ENCODE measurements at places on chromosomes 12 and 14. TPM values are rescaled to one million over a fixed set of nuclear protein-coding genes. Genes with fewer than 3 reads are reported as not detected.

DNA sequence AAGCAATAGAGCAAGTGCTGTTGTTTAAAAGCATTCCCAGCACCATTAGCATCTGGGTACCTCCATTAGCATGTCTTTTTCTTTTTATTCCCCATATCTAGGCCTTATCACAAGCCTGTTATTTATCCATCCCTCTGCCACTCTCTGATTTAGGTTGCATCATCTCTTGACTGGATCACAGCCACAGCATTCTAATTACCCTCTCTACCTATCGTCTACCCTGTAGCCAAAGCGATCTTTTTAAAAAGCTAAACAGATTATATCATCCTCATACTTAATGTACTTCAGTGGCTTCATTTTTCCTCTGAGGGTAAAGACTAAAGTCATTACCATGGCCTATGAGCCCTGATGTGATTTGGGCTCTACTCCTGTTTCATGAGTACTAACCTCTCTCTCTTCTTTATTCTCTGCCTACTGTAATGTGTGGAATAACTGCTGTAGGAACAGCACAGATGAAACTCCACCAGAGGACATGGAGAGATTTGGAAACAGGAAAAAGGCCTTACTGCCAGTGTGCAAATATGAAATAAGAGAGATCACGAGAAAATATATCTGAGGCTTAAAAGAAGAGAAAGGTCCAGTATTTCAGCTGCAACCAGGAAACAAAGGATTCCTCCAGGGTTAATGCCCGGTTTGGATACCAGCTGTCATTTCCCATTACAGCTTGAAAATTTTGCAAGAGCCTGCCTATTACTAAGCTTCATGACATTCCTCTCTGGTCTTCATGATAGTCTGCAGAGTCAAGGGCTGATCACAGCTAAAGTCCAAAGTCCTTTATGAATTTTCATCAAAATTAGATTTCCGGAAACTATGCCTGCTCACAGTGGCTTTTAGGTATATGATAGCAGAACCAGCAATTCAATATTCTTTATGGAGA, 422.5 kb upstream of the PDE3A start:
- no peak overlapping the region for H3K4me3 ChIP-seq
- no peaks in the 10 kb centered on the region for H3K27me3 ChIP-seq
- no peak for DNase-seq
- H3K36me3 ChIP-seq = no peaks in the 10 kb centered on the region
- no peaks in the 10 kb centered on the region for H3K4me1 ChIP-seq

DNA sequence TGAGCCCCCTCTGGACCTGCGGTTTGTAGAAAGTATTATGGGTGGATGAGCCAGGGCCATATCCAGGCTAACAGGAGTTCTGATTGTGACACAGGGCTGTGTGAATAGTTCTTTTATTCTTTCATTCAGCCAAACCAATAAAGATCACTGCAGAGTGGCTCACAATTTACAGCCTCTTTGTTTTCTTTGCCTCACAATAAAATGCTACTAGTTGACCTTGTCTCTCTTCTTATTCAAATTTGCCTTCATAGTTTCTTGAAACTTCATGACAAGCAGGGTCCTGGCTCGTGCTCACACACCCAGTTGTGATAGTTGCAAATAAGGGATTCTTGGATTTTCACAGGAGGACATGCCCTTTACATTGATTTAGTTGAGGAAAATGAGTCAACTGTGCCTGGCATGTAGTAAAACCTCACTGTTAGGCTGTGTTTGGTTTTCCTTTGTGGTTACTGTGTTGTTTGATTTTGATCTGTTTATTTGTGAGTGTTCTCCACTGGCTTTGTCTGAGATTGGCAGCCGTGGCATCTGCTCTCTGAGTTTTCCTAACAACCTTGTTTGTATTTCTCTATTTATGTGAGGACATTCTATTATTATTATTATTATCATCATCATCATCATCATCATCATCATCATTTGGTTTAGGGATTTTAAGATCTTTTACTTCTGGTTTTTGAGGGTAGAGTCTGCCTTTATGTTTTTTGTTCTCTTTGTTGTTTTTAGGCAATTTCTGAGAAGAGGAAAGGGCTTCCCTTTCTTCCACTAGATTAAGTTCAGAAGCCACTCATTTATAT, 2.7 kb upstream of the KRT6B start:
- H3K27ac ChIP-seq = no peak overlapping the region
- no peaks in the 10 kb centered on the region for H3K27me3 ChIP-seq
- H3K36me3 ChIP-seq = no peaks in the 10 kb centered on the region
- no peak overlapping the region for H3K4me3 ChIP-seq

DNA sequence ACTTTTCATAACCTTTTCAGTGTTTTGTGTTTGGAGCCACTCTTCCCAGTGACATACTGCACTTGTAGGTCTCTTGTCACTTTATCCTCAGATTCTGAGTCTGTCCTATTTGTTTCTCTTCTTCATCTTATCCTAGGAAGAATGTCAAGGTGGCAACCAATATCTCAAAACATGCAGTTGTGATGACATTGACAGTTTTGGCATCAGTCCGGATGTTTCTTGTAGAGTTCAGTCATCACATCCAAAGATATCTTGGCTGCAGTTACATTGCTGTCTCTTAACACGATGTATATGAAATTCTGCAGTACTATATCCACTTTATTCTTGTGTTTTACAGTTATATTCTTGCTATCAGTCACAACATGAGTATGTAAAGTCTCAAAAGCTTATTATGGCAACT, 6.4 kb downstream of the ADIPOR2 start:
- no peaks in the 10 kb centered on the region for H3K36me3 ChIP-seq
- no peak overlapping the region for H3K4me3 ChIP-seq
- H3K4me1 ChIP-seq = no peaks in the 10 kb centered on the region
- no peak for DNase-seq

DNA sequence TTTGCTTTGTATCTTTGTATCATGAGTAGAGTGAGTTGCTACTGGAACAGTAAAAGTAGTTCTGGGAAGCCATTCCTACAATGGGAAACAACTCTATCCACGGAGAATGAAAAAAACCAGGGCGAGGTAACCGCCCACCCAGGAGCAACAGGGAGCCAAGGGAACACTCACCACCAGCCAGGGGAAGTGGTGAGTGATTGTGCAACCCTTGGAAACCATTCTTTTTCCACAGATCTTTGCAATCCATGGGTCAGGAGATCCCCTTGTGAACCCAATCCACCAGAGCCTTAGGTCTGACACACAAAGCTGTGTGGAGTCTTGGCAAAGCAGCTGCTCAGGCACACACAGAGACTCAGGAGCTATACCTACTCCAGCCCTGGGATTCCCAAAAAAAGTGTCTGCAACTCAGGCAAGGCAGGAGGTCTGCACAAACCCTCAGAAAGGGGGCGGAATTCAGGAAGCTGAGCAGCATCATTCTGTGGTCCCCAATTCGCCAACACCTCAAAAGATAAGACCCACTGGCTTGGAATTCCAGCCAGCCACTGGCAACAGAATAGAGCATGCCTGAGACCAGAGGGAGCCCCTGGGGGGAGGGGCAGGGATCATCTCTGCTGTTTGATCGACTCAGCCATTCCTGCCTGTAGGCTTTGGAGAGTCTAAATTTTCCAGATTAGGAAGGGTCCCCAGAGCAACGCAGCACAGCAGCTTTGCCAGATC, 52.1 kb upstream of the PPFIA2 start:
- H3K4me1 ChIP-seq = peaks cover 5% of the 10 kb centered on the region
- H3K36me3 ChIP-seq = no peaks in the 10 kb centered on the region
- H3K27ac ChIP-seq = no peak overlapping the region

GRCh38 chr14:88245321-88245720, 77.7 kb downstream of the KCNK10 start:
- no peak overlapping the region for H3K4me3 ChIP-seq
- H3K27ac ChIP-seq = no peak overlapping the region
- H3K4me1 ChIP-seq = no peaks in the 10 kb centered on the region
- H3K36me3 ChIP-seq = no peaks in the 10 kb centered on the region

GRCh38 chr14:91305650-91306431, 61.3 kb upstream of the GPR68 start:
- H3K36me3 ChIP-seq = peaks cover 21% of the 10 kb centered on the region
- no peaks in the 10 kb centered on the region for H3K27me3 ChIP-seq
- no peak overlapping the region for H3K27ac ChIP-seq

DNA sequence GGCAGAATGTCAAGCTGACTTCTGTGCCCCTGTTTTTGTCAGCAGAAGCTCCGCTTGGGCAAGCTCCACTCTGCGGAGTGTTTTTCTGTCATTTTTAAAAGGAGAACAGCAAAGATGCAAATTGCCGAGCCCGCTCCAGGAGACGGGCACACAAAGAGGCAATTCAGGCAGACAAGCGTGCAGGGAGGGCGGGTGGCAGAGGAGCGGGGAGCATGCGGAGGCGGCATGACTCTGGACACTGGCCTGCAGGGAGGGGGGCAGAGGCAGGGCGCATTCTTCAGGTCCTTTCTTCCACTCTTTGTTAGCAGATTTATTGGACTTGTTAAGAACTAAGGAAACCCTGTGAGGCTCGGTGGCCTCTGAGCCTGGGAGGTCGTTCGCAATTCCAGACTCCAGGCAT, 187.3 kb upstream of the RMST start:
- H3K36me3 ChIP-seq = no peaks in the 10 kb centered on the region
- H3K4me1 ChIP-seq = no peaks in the 10 kb centered on the region
- H3K4me3 ChIP-seq = peak overlapping the region; percentile 11
- no peaks in the 10 kb centered on the region for H3K27me3 ChIP-seq

DNA sequence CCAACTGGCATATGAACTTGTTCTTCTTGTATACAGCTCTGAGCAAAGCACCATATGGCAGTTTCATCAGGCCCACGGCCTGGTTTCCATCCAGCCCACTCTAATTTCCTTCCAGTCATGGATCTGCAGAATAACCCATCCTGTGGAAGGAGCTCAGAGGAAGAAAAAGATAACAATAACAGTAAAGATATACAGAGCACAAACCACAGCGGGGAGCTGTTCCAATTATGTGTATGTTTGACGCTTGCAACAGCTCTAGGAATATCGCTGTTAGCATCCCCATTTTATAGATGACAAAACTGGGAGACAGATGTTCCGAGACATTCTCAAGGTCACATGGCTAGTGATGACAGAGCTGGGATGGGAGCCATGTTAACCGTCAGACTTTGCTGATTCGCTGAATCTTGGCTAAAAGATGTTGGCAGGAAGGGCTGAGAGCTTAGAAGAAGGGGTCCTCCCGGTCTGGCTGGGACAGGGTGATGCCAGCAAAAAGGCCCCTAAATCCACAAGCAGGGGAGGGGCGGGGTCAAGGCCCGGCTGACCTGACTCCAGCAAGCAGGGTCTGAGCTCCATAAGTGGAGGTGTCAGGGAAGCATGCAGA, 34.4 kb upstream of the CIPC start:
- no peaks in the 10 kb centered on the region for H3K36me3 ChIP-seq
- H3K27me3 ChIP-seq = no peaks in the 10 kb centered on the region
- H3K4me3 ChIP-seq = no peak overlapping the region
- no peak overlapping the region for H3K27ac ChIP-seq
- DNase-seq = no peak
- H3K4me1 ChIP-seq = peaks cover 7% of the 10 kb centered on the region

DNA sequence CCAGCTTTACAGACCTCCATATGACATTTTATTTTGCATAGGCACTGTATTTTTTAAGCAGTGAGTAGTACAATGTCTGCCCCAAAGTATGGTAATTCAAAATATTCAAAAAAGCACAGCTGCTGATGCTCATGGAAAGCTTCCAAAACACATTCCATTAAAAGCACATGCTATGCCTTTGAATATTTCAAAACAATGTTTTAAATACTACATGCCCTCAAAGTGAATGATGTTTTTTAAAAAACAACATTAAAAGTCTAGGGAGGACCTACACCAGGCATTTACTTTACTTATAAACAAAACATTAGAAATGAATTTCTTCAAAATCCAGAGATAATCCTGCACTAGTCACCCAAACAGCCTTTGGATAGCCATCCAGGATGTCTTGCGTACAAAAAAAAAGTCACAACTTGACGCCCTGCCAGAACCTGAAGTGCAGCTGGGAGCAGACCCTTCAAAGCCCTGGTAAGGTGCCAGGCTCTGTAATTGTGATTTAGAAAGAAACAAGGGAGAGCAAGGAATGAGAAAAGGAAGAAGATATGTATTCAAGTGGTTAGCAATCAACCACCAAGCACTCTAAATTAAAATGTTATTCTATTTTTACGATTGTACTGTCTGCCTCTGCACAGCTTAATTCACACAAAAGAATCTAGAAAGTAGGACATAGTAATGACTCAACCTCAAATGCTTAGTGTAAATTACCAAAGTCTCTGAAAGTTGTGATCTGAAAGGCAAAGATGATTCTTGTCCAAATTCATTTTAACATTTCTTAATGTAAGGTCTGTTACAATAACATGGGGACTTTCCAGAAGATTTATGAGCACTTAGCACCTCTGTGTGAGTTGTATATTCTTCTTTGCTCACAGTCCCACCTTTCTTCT, 31.9 kb downstream of the CEP83 start:
- no peak overlapping the region for H3K27ac ChIP-seq
- no peak overlapping the region for H3K4me3 ChIP-seq
- H3K4me1 ChIP-seq = no peaks in the 10 kb centered on the region
- DNase-seq = peak; percentile 73

GRCh38 chr12:131895640-131896079, 1.2 kb downstream of the ULK1 start:
- peaks cover 2% of the 10 kb centered on the region for H3K36me3 ChIP-seq
- H3K4me3 ChIP-seq = peak overlapping the region; percentile 75
- H3K27me3 ChIP-seq = no peaks in the 10 kb centered on the region

COX8C gene
- total RNA-seq = not detected

USP44 gene
- 2.8 TPM for total RNA-seq

HOXC9 gene
- total RNA-seq = 16.5 TPM

ASCL1 gene
- total RNA-seq = not detected

PTHLH gene
- 0.72 TPM for total RNA-seq
